ENCODE measurements at places on chromosomes 16 and 17.

DNA sequence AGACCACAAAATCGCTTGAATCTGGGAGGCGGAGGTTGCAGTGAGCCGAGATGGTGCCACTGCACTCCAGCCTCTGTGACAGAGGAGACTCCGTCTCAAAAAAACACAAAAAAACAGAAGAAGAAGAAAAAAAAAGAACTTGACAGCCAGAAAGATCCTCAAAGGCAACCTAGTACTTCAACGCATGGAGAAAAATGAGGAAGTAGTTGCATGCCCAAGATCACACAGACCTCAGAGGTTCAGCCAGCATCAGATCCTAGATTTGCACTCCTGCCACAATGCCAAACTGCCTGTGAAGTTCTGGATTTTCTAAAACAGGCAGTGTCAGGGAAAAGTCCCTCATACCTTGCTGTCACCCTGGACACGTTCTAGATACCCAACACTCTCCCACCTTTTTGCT, 1.5 kb downstream of the ATPAF2 start:
- peak; percentile 49 for DNase-seq

GRCh38 chr16:72428681-72429376, 256.9 kb upstream of the PMFBP1 start:
- no peak for DNase-seq

DNA sequence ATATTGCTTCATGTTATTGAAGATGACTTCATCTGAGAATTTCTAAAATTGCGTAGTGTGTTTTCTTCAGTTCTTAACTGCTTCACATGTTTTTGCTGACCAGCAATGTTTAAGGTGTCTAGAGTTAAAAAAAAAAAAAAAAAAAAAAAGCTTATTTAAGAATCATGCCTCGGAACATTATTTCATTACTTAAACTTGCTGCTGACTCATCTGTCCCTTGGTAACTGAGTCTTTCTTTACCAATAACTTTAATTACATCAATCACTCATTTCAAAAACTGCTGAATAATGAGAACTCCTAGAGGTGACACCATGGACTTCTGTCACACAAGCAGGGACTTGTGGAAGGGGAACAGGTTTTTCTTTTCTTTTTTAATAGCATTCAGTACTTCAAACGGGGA, 16.2 kb downstream of the IRX5 start:
- DNase-seq, result no peak

- DNase-seq, result no peak
Measured at GRCh38 chr17:7445619-7445968, 733 bp downstream of the CHRNB1 start.

- DNase-seq, result no peak
Measured at GRCh38 chr16:88368994-88369393, 13.8 kb upstream of the ZNF469 start.

DNA sequence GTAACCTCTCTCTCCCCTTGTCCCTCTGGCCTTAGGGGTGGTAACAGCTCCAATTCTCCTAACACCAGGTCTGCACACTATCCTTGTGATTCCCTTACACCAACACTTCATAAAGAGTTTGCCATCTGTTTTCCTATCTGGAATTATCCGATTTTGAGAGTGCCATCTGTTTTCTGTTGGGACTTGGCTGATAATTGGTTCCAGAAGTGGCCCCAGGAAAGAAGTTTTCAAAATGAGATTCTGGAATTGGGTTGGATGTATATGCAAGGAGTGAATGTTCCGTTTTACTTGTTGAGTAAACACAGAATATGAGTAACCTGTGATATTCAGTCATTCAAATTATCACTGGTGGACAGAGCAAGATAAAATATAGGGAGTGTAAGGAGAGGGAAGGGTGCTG, 134.1 kb upstream of the HS3ST3A1 start:
- no peak for DNase-seq

GRCh38 chr17:74566132-74566753, 1.1 kb downstream of the CD300H start:
- DNase-seq, result peak; percentile 31

- no peak for DNase-seq
Measured at GRCh38 chr16:59543641-59544040, 809.5 kb upstream of the GOT2 start.

GRCh38 chr16:65410801-65411200, 288.9 kb upstream of the CDH11 start:
- DNase-seq, result no peak

- no peak for DNase-seq
Measured at GRCh38 chr17:61118871-61119270, 280.8 kb upstream of the TBX2 start.

GRCh38 chr16:47073223-47074155, 70.3 kb downstream of the NETO2 start:
- no peak for DNase-seq

GRCh38 chr17:10793256-10793655, 10.6 kb downstream of the TMEM238L start:
- no peak for DNase-seq

- DNase-seq, result no peak
Measured at GRCh38 chr17:57566721-57567120, 178.4 kb downstream of the CCDC182 start.

- no peak for DNase-seq
Measured at GRCh38 chr16:12925026-12925800, 23.8 kb downstream of the SHISA9 start.

Measured in AML-193 (cell line).